Adipocyte (in vitro differentiated cells): ENCODE measurements at places on chromosomes 13 and 19.
A peak's percentile ranks its signal among the peaks of the same experiment; 100 is the strongest.

- DNase-seq: no peak
Observed at GRCh38 chr19:800360-801029, 3.2 kb downstream of the PTBP1 start.

DNA sequence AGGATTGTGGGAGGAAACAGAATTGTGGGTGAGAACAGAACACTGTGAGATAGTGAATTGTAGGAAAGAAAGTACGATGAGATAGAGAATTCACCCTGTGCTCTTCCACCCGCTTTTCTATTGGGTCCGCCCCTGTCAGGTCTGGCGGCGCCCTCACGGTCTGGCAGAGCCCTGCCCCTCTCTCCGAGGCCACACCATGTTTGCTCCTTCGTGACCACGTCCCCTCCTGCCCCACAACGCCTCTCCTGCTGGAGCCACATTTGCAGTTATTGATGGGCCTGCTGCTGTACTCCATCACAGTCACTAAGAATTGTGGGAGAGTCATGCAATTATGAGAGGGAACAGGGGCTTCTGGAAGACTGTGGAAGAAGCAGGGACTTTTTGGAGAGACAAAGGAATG lies 473.1 kb downstream of the KLF12 start:
- DNase-seq: no peak

GRCh38 chr19:54211235-54211634 lies 10.6 kb downstream of the RPS9 start:
- DNase-seq: no peak

DNA sequence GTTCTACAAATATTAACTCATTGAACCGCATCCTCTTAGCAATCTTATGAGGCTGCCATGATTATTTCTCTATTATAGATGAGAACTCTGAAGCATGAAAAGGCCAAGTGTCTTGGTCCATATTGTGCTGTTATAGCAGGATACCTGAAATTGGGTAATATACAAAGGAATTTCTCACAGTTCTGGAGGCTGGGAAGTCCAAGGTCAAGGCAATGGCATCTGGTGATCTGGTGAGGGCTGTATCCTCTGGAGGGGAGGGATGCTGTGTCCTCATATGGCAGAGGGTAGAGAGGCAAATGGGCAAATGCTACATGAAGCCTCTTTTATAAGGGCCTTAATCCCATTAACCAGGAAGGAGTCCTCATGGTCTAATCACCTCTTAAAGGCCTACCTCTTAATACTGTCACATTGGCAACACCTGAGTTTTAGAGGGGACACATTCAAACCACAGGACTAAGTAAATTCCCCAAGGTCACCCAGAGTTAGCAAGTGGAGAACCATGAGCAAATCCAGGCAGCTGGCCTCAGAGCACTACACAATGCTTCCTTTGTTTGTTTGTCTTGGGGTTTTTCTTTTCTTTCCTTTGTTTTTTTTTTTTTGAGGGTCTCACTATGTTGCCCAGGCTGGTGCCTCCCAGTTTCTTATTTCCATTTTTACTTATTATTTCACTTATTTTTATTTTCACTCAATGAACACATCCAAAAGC lies 55.9 kb upstream of the LATS2 start:
- no peak for DNase-seq

GRCh38 chr13:95624020-95624419 lies 20.5 kb downstream of the DZIP1 start:
- peak; percentile 78 for DNase-seq

DNA sequence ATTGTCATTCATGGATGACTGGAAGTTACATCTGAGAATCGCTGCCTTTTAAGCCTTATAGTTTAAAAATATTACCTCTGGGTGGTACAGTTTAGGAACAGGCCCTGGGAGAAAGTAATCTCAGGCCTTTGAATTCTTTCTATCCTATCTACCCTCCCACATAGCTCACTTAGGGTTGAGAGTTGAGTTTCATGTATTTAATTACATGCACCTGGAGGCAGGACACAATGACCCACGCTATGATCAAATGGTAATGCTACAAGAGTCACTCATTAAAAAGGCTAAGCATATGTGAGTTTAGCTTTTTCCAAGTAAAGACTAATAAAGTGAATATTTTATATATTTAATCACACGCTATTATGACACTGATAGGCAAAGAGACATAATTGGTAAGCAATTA lies 25.3 kb upstream of the MED4 start:
- no peak for DNase-seq

DNA sequence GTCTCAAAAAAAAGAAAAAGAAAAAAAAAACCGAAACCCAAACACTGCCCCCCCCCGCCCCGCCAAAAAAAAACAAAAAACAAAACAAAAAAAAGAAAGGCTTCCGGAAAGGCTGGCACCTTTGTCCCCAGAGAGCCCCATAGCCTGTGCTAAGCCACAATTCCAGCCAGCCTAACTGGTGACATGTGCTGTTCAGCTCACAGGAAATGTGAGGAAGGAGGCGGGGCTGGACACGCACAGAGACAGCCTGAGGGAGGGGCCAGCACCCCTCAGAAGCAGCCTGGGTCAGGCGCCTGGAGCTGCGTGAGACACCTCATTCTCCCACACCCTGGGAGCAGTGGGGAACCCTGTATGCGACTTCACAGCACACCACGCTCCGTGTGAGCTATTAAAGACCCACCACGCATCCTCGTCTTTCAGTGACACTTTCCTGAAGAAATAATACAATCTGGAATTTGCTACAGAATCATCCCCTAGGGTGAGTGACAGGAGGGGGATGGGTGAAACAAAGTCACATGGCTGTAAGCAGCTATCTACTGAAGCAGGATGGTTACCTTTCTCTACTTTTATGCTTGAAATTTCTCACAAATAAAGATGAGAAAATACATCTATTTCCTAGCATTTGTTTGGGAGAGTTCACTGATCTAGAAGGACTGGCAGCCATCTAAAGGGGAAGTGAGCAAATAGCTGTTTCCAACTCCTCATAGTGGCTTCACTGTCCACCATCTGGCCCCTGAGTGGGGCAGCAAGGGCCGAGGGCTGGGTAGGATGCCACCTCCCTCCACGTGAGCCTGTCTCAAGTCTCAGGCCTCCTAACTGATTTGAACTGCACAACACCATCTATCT lies 12.3 kb upstream of the SLC35E1 start:
- peak; percentile 87 for DNase-seq

- DNase-seq: no peak
Observed at GRCh38 chr13:36907266-36907665, 12.8 kb downstream of the SMAD9 start.
